ENCODE measurements at places on chromosomes 5 and 9. TPM values are rescaled to one million over a fixed set of nuclear protein-coding genes. Genes with fewer than 3 reads are reported as not detected.
A peak's percentile ranks its signal among the peaks of the same experiment; 100 is the strongest.

The GPBP1 gene
- 83.6 TPM for total RNA-seq

The FOXI1 gene
- total RNA-seq, result not detected

The OGN gene
- not detected for total RNA-seq

DNA sequence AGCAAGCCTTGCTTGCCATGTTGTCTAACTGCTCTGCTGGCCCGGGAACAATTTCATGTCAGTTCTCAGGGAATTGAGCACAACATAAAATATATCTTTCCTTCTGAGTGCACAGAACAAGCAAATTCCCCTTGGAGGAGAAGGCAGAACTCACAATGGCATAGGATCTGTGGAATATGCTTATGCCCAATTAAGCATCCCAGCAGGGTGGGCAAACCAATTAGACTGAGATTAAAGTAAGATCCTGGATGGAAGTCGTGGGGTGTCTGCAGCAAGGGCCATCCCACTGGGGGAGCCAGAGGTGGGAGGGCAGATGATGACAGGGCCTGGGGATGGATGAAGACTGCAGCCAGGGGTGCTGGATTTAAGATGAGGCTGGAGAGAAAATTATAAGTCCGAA lies 114.1 kb downstream of the BRINP1 start:
- no peak overlapping the region for H3K27ac ChIP-seq
- H3K4me3 ChIP-seq, result no peak overlapping the region
- H3K4me1 ChIP-seq, result no peaks in the 10 kb centered on the region
- H3K27me3 ChIP-seq, result no peaks in the 10 kb centered on the region
- ATAC-seq, result no peak
- no peaks in the 10 kb centered on the region for H3K36me3 ChIP-seq

GRCh38 chr9:738209-738915 lies 103.1 kb upstream of the DMRT1 start:
- H3K36me3 ChIP-seq, result peaks cover 12% of the 10 kb centered on the region
- no peak overlapping the region for H3K27ac ChIP-seq
- no peaks in the 10 kb centered on the region for H3K4me1 ChIP-seq
- H3K27me3 ChIP-seq, result no peaks in the 10 kb centered on the region

GRCh38 chr9:134552349-134552990 lies 89.1 kb upstream of the COL5A1 start:
- peaks cover 16% of the 10 kb centered on the region for H3K27me3 ChIP-seq
- H3K27ac ChIP-seq, result no peak overlapping the region
- peaks cover 4% of the 10 kb centered on the region for H3K4me1 ChIP-seq

- no peak overlapping the region for H3K4me3 ChIP-seq
- no peak for ATAC-seq
- H3K4me1 ChIP-seq, result no peaks in the 10 kb centered on the region
- H3K36me3 ChIP-seq, result no peaks in the 10 kb centered on the region
These were observed 692.7 kb downstream of the DNAH5 start for GRCh38 chr5:13251623-13252376.

DNA sequence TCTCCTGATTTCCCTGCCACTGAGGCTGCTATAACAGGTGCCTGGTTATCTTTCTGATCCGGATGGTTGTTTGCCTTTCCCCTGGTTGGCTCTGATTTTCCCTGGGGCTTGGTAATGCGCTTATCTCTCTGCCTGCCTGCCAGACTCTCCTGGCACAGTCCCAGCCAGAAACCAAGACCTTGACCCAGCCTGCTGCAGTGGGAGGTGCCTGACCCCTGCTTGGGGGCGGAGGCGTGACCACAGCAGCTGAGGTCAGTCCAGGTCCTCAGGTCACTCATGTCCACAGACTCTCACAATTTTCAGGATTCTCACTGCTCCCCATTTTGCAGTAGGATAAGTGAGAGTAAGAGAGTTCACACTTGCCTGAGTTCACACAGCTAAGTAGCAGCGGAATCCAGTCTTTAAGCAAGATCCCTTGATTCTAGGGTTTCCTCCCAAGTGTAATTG lies 24.4 kb upstream of the SYNPO start:
- no peak for ATAC-seq
- peaks cover 8% of the 10 kb centered on the region for H3K27me3 ChIP-seq
- no peaks in the 10 kb centered on the region for H3K36me3 ChIP-seq
- H3K4me3 ChIP-seq, result no peak overlapping the region
- H3K4me1 ChIP-seq, result no peaks in the 10 kb centered on the region

DNA sequence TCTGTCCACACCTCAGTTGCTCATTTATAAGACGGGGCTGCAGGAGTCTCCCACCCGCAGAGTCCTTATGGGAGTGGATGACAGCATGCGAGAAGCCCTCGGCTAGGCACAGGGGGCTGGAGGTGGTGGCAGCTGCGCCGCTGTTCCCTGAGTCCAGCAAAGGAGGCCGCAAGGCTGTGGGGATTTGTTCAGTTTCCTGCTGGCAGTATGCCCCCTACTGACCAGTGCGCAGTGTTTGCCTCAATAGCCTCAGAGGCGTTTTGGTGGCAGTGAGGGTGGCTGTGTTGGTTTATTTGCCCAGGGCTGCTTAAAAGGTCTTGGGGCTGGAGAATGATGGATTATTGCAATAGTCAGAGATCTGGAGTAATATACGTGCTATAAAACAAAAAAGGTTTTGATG lies 176.3 kb upstream of the OTULINL start:
- no peak for ATAC-seq
- H3K27ac ChIP-seq, result no peak overlapping the region
- no peak overlapping the region for H3K4me3 ChIP-seq
- peaks cover 15% of the 10 kb centered on the region for H3K4me1 ChIP-seq
- H3K27me3 ChIP-seq, result peaks cover 3% of the 10 kb centered on the region

DNA sequence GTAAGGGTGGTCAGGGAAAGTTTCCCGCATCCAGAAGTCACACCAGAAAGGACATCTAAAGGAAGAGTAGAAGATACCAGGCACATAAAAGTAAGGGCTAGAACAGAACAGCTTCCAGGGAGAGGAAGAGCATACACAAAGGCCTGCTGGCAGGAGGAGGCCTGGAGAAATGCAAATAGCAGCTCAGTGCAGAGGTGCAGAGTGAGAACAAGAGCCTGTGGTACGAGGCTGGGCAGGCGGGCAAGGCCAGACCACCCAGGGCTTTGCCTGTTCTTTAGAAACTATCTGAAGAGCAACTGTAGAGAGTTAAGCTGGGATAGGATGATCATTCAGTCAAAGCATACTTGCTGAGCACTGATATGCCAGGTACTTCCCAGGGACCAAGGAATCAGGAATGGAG lies 115.3 kb downstream of the DROSHA start:
- no peaks in the 10 kb centered on the region for H3K36me3 ChIP-seq
- no peak for ATAC-seq
- no peak overlapping the region for H3K4me3 ChIP-seq
- H3K27ac ChIP-seq, result no peak overlapping the region
- no peaks in the 10 kb centered on the region for H3K27me3 ChIP-seq

DNA sequence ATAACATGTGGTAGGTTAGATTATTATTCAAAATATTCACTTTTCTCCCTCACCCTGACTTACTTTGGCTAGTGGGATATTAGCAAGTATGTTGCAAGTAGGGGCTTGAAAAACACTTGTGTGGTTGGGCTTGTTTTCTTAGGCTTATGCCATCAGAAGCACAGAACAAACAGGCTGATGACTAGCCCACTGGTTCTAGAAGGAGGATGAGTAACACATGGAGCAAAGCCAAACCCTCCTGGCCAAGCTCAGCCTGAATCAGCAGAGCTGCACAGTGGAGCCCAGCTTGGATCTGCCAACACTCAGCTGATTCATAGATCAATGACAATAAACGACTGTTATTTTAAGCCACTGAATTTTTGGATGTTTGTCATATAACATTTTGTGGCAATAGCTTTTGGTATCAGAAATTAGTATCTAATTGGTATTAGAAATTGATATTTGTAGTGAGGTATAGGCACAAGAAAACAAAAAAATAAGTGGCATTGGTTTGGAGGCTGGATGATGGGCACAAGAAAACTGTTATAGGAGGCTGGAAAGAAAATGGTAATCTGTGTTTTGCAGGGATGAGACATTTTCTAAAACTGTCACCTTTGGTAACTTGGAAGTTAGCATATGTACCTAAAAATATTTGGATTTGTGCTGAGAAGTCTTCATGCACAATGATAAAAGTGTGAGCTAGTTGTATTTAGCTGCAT lies 46.1 kb upstream of the ZBED3 start:
- no peak overlapping the region for H3K27ac ChIP-seq
- H3K4me3 ChIP-seq, result no peak overlapping the region
- no peaks in the 10 kb centered on the region for H3K36me3 ChIP-seq
- no peaks in the 10 kb centered on the region for H3K4me1 ChIP-seq
- ATAC-seq, result peak; percentile 45

- H3K4me3 ChIP-seq, result peak overlapping the region; percentile 84
- peaks cover 15% of the 10 kb centered on the region for H3K4me1 ChIP-seq
- peak overlapping the region; percentile 64 for H3K27ac ChIP-seq
- H3K27me3 ChIP-seq, result peaks cover 5% of the 10 kb centered on the region
- H3K36me3 ChIP-seq, result no peaks in the 10 kb centered on the region
These were observed 428 bp downstream of the C5orf52 start for GRCh38 chr5:157671592-157672330.

All from activated T-helper 17 cell treated with anti-CD3 and anti-CD28 coated beads, Interleukin-2, amount 50 U/mL, for 72 hours (primary cell).